ENCODE measurements at places on chromosomes 2 and 18.

DNA sequence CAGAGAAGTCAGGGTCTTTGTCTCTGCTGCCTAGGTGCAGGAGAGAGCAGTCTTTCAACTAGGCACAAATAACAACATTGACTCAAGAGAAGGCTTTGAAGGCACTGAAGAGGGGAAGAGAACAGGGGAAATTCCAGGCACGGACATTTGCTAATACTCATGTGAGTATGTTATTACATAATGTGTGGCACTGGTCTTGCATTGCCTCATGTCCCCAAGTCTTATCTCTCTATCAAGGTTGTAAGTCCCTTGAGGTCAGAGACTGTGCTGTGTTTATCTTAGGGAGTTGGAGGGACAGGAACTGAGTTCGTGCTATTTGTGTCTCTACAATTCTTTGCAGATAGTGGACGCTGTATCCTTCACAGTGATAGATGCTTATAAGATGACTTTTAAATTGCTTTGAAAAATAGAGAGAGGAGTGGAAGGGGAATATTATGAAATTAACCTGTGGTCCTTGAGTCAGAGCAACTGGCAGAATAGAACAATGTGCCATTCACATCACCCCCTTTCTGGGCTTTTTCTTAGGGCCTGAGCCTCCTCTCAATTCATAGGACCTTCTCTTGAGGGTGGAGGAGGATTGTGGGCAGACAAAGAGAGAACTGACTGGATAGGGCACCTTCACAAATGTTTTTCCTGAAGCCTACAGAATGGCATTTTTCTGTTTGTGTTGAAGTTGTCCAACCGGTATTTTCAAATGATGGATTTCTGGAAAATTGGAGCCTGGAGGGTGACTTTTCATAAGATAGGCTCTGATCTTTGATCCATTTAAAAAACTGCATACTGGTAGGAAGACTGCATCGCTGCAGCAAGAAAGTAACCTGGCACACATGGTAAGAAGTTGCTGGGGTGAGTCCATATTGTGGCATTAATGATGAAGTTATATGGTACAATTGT is 96.6 kb upstream of the CXCR4 start:
- DNase-seq: no peak

- no peak for DNase-seq
These were observed 569.3 kb downstream of the TDRD15 start for GRCh38 chr2:21693081-21693480.

DNA sequence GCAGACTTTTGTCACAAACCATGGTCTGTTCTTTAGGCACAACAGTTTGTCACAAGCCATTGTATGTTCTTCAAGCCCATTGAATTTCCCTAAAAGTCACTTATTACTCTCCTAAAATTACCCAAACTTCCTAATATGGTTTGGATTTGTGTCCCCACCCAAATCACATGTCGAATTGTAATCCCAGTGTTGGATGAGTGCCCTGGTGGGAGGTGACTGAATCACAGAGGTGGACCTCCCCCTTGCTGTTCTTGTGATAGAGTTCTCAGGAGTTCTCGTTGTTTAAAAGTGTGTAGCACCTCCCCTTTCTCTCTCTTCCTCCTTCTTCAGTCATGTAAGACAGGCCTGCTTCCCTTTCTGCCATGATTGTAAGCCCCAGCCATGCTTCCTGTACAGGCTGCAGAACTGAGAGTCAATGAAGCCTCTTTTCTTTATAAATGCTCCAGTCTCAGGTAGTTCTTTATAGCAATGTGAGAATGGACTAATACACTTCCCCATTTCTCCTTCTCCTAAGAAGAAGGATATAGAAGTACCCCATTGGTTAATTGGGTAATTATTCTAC is 11.2 kb upstream of the GYPC start:
- DNase-seq: no peak

DNA sequence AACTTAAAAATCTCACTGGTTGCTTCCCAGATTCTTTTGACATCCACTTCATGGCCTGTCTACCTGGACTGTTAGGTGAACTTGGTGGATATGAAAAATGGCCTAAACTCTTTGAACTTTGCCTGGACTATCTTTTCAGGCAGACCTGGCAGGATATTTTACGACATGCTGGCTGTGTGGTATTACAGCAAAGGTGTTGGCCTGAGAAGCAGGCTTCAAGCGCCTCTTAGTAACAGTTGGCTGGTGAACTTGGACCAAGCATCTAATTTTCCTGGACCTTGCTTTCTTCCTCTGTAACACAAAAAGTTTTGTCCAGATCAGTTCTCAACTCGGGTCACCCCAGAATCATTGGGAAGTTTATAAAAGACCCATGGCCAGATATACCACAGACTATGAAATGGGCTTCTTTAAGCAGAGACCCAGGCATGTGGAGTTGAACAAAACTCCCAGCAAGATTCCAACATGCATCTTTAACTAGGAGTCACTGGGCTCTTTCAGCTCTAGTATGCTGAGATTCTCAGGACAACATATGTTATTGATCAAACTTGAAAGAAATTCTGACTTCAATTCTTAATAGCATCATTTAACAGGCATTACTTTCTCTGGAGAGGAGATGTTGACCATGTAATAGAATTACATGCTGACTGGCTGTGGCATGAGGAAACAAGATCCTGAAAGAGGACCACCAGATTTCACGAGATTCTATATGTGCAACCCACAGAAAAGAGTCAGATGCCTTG is 4.4 kb downstream of the LYPD1 start:
- no peak for DNase-seq

GRCh38 chr2:138823666-138824065 is 43.5 kb upstream of the NXPH2 start:
- no peak for DNase-seq

GRCh38 chr18:44871771-44872170 is 191.1 kb downstream of the SETBP1 start:
- no peak for DNase-seq

DNA sequence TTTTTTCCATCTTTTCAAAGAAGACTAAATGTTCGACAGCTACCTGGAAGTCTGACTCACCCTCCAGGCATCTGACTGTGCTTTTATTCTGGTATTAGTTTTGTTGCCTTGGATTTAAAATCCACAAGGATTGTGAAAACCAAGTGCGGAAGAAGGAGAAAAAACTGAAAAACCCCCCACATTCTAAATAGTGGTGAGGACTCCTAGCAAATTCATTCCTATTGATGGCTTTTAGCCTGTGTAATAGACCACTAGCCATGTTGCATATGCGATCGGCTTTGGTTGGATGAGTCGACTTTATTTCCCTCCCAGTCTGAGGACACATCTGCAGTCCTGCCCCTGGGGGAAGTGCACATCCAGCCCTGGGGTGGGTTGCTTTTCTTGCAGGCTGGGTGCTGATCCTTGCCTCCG is 16.9 kb downstream of the LDLRAD4 start:
- no peak for DNase-seq

DNA sequence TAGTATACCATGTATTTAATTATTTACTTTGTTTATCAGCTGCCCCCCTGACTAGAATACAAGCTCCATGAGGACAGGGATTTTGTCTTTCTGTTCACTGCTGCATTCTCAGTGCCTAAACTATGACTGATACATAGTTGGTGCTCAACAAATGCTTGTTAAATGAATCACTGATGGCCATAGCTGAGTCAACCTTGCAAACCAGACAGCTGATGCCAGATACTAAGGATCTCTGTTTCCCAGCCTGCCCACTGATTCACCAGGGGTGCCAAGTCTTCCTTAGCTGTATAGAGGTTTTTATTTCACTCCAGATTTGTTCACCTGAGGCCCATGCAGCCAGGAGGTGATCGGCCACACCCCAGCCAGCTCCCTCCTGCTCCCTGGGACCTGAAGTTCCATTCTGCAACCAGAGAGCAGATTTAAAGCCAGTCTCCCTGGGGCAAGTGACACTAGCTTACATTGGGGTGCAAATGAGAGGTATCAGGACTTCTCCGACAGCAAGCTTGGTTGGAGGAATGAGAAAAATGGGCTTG is 92.2 kb downstream of the C1QL2 start:
- no peak for DNase-seq

DNA sequence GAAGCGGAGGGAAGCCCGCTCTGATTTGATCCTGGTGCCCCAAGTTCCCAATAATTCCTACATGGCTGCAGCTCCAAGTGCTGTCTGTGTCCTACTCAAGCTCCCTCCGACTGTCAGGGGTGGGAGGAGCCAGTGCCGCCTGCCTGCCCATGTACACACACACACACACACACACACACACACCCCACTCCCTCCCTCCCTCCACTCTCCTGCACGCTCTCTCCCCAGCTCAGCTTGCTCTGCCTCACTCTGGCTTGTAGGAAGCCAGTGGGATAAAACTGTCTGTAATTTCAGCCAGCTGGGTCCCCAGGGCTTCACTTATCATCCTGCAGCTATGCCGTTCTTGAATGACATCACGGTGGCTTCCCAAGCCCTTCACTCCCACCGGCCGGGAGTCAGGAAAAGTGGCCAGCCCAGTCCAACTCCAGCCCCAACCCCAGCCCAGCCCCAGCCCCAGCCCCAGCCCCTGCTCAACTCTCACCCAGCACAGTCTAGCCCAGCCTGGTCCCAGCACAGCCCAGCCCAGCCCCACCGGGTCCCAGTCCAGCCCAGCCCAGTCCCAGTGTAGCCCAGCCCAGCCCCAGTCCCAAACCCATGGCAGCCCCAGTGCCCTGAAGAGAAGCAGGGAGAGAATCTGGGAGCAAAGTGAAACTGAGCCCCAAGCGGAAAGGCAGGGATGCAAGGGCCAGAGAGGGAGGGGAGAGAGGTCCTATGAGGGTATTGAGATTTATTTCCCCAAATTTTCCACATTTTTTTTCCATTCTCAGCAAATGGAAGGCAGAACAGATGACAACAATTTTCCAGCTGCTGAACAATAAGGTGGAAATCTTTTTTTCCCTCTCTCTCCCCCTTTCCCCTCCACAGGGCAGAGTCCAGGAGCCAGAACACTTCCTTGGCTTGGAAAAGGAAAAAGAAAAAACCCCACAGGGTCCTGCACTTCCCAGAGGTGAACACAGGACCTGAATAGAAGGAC is 144.0 kb downstream of the TNS1 start:
- no peak for DNase-seq

GRCh38 chr18:32371384-32371783 is 99.3 kb downstream of the GAREM1 start:
- DNase-seq: no peak

- DNase-seq: no peak
These were observed 58.8 kb upstream of the DYNAP start for GRCh38 chr18:54532222-54532621.

DNA sequence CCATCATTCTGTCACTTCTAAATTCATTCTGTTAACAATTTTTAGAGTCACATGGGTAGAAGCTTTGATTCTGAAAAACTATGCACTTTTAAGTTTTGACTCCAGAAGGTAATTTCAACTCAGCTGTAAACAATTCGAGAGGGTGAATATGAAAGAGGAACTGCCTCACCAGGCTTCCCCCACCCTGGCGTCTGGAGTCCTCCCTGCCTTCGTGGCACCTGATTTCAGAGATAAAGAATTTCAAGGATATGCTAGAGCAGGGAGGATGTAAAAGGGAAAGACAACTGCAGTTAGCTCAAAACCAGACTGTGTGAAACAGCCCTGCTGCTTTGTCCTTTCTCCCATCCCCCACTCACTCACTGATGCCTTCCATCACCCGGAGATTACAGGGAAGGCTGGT is 40.7 kb downstream of the ONECUT2 start:
- DNase-seq: no peak

- DNase-seq: no peak
These were observed 118.7 kb upstream of the MSTN start for GRCh38 chr2:190181123-190181669.

DNA sequence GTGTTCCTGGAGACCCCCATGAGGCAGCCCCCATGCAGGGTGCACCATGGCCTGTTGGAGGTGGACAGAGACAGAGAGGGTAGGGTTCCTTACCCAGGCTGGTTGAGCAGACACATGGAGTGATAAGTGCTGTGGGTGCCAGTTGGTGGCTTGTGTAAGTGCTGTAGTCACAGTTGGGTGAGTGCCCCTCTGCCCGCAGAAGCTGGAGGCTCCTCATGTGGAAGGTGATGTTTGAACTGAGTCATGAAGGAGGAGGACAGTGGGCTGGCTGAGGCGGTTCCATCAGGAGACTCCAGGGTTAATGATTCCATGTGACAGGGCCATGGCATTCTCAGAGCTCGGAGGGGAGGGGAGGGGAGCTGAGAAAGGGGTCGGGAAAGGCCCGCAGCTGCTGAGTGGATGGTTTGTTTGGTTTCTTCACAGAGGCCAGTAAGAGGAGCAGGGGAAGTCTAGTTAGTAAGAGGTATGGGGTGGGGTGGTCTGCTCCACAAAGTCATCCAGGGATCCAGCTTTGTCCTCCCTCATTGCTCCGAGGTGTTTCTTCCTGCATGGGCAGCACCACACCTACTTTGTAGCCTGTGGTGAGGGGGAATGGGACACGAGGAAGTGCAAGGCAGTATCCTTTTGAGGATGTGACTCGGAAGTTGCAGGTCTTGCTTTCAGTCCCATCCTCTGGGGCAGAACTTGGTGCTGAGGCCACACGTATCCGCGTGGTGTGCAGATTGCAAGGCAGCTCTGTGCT is 13.6 kb downstream of the IMPA2 start:
- no peak for DNase-seq

- DNase-seq: no peak
These were observed 68.3 kb downstream of the LRPPRC start for GRCh38 chr2:43927442-43927841.

GRCh38 chr2:99461828-99462483 is 27.9 kb downstream of the REV1 start:
- no peak for DNase-seq

DNA sequence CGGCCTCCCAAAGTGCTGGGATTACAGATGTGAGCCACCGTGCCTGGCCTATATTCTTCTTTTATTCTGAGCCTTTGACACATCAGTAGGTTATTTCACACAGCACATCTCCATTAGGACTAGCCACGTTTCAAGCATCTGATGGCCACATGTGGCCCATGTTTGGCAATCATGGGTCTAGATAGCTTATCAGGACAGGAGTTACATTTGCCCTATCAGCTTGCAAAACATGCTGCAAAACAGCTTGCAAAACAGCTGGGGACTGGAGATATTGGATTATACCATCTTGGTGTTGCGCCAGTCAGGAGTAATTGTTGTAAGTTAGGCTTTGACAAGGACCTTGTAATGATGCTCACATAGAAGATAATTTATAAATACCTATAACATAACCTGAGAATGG is 94.9 kb downstream of the GBX2 start:
- no peak for DNase-seq

DNA sequence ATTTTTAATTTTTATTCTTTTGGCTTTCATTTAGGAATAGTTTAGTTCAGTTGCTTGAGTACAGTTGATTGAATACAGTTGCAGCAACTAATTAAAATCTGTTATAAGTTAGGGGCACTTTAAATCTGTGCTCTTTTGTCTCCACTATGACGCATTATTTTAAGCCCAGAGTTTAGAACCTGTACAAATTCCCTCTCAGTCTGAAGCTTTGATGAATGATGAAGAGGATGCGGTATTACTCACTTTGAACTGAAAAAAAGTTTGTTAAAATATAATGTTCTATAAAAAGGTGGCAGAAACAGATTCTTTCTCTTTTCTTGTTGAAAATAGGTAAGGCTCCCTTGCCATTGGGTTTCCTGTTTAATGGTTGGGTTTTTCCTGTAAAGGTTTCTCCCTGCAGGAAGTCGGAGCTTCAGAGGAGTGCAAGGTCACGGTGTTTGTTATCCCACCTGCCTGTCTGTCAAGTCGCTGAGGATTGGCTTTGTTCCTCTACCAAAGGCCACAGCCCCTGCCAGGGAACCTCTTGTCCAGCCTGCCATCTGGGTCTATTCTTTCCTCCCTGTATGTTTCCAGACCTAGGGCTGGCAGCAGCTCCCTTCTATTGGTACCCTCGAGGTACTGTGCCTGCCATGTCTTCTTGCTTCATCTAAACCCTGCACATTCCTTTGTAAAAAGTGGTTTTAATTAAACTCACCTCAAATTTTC is 43.8 kb upstream of the FN1 start:
- no peak for DNase-seq
